ENCODE measurements at places on chromosomes 4 and X.

- DNase-seq: no peak
Measured at GRCh38 chr4:25215511-25215910, 18.3 kb upstream of the PI4K2B start.

DNA sequence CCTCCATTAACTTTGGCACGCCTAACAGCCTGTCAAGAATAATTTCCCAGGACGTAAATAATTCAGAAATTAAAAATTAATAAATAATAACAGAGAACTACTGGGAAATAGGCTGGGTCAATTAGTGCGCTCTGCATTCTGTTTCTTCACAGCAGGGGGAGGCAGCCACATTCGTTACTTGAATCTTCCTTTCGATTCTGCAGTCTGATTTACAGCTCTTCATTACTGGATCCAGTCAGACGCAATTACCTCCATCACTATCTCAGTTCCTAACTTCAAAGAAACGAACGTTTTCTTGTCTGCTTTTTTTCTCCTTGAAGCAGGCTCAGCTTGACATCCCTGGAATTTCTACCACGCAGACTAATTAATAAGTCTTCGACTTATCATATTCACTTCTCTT, 9.0 kb upstream of the RPL34 start:
- DNase-seq: no peak

- no peak for DNase-seq
Measured at GRCh38 chrX:10017872-10018271, 50.7 kb downstream of the CLDN34 start.

GRCh38 chr4:140106289-140106844, 47.6 kb downstream of the MAML3 start:
- DNase-seq: no peak

- no peak for DNase-seq
Measured at GRCh38 chr4:82913305-82913704, 12.8 kb downstream of the THAP9 start.

DNA sequence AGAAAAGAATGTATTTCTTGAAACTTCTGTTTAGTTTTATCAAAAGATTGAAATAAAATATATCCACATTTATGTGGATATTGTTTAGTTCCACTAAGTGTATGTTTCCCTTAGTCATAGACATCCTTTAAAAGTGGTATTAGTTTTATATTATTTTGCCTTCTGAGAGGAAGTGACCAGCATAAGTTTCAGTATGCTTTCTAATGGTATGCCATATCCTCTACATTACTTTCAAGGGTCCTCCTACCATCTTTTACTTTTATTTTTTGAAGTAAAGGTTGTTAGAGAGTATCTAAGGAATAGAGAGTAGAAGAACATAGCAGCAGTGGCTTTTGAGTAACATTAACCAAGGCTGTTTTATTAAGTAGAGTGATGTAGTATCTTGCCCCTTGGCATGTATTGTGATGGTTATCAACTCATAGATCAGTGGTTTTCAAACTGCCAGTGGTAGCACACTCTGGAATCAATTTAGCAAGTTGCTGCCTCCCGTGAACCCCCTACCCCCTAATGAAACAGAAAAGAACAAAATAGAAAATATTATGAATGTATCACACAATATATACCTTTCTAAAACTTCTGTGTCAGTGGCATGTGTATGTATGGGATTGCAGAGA, 44.8 kb downstream of the RBPJ start:
- no peak for DNase-seq

DNA sequence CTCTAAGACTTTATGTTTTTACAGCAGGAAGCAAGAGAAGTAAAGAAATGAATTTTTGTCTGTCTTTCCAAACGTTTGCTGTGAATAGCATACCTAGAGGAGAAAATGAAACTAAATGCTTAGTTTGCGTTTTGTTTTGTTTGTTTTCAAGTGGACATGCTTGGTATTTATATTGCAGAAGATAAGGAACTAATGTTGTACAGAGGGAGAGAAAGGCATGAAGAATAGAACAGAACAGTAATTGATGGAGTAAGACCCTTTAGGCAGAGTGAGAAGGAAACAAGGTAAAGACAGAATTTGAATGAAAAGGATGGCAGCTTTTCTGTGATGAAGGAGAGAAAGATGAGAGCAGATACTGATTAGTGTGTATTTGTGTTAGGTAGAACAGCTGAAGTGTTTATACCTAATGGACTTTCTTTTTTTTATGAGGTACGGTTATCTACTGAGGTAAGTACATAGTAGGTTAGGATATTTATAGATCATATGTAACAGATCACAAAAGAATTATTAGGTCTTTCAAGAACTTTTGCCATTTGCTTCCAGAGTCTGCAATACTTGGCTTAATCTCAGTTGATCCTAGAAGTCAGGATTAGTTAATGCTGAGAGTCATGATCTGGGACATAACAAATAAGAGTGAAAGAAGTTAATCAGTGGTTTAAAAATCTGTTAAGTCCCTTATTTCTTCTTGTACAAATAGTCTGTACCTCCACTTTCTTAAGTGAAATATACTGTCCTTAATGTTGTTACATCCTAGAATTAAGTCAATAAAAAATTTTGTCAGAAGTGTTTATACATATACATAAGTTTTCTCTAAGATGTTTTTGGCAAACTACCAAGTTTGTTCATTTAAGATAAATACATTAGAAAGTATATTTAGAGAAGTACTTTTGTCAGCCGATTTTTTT, 36.8 kb downstream of the FABP2 start:
- DNase-seq: no peak

DNA sequence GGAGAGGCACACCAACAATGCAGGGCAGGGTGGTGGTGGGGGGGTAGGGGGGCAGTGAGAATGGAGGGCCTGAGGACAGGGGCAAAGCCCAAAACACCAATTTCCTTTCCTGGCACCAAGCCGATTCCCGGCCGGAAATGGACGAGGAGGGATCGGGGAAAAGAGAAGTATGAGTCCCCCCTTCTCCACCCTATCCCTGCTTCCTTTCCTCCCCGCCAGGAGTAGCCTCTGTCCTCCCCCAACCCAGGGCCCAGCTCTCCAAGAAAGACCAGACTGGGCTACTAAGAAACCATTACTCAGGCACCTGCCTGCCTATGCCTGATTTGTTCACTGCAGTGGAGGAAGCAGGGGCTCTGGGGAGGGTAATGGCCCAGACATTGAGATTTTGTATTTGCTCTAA, 402 bp downstream of the CCDC120 start:
- DNase-seq: no peak

DNA sequence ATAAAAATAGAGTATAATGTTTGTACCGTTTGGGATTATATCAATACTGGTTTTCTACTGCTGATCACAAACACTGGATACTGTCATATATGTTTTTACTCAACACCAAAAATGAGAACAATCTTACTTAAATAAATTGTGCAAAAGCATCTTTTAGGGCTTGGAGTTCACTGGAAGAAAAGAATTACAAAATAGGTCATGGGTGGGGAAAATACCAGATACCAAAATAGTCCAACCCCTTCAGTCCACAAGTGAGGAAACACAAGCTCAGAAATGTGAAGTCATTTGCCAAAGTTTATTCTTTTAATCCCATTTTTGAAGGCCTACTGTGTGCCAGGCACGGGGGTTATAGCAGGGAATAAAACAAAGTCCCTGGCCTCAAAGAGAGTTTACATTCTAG, 64.4 kb downstream of the ADGRG2 start:
- no peak for DNase-seq

- DNase-seq: no peak
Measured at GRCh38 chr4:113560579-113560978, 201.0 kb downstream of the CAMK2D start.

GRCh38 chr4:152590179-152591031, 54.5 kb upstream of the FBXW7 start:
- no peak for DNase-seq

GRCh38 chrX:138756234-138756633, 44.7 kb upstream of the FGF13 start:
- DNase-seq: no peak

DNA sequence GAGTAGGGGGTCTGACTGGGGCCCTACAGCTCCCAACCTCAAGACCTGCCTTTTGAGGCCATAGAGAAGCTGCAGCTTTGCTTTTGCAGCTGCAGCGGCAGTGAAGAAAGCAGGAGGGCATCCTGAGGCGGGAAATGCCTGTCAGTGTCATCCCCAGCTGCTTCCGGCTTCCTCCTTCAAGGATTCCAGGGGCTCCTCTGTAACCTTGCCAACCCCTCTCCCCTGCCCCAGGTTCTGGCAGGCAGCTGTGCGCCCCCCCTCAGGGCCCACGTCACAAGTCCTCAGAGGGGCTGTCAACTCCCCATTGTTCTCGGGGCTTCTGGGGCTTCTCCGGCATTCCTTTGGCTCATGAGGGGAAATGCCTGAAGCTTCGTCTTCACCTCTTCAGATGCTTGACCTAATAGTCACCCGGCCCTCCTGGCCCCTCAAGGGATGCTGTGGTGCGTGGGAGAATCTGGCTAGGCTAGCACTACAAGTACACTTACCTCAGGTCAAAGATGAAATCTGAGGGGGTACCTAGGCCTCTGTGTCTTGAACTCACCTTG, 31.9 kb downstream of the APLN start:
- DNase-seq: no peak

DNA sequence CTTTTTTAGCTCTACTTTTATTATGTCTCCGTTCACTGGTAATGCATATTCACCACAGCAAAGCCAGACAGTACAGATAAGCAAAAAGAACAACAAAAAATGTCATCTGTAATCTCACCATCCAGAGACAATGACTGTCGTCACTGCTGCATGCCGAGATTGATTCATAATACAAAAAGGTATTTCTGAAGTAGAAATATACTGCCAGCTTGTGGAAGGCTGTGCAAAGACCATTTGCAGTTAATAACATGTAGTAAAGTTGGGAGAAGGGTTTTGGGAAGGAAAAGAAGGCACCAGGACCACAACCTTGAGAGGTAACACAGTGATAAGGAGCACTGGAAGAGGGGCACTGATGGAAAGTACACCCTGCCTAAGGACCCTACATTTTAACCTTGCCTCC, 223.0 kb upstream of the ZIC3 start:
- DNase-seq: no peak

GRCh38 chr4:45033676-45034419, 307.5 kb upstream of the GNPDA2 start:
- no peak for DNase-seq

DNA sequence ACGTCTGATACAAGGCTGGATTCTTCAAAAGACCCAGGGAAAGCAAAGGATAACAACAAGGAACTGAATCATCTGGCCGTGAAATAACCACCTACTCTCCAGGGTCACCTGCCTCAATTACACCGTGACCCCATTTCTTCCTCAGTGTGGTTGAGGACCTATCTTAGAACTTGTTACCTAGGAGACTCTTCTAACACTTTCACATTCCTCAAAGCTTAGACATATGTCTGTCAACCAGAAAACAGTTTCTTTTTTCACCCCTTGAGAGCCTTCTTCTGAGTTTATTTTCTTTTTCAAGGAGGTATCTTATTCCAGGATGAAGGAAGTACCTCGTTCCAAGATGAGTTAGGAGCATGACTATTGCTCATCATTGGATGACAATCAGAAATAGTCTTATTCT, 337.8 kb downstream of the ARHGAP24 start:
- no peak for DNase-seq

GRCh38 chr4:119643306-119644042, 14.9 kb upstream of the PDE5A start:
- DNase-seq: no peak

DNA sequence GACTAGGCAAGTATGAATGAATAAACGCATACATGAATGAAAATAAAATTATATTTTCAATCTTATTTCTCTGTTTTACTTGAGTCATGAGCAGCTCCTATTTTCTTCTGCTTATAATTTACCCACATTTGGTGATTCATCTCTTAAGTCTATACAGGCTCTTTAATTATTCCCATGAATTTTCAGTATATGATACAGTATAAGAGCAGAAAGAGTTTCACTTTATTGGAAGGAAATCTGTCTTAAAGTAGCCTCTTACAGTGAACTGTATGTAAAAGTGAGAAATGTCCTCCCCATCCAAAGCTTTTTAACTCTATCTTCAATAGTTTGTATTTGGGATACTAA, 50.8 kb downstream of the TMEM165 start:
- DNase-seq: no peak

DNA sequence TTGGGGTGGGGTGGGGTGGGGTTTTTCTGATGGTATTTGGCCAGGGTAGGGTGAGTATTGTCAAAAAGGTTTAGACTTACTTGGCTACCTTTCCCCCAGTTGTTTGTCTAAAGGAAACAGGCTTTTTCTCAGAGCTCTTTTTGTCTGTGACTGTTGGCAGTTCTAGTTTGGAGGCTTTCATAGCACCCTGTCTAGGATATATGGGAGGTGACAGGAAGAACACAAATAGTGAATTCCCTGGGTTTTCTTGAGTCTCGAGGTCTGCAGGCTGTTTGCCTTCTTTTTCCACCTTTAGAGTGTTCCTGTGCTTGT, 13.5 kb downstream of the RPS6KA3 start:
- no peak for DNase-seq

DNA sequence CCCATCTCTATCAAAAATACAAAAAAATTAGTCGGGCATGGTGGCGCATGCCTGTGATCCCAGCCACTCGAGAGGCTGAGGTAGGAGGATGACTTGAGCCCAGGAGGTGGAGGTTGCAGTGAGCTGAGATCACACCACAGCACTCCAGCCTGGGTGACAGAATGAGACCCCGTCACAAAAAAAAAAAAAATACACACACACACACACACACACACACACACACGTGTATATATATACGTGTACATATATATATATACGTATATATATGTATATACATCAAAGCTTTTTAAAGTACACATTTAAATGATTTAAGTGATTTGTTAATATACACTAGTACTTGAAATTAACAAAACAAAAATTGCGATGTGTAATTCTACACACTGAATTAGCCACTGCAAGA, 6.0 kb downstream of the FBXW7 start:
- DNase-seq: no peak

GRCh38 chr4:7358100-7358735, 76.5 kb downstream of the PSAPL1 start:
- no peak for DNase-seq

DNA sequence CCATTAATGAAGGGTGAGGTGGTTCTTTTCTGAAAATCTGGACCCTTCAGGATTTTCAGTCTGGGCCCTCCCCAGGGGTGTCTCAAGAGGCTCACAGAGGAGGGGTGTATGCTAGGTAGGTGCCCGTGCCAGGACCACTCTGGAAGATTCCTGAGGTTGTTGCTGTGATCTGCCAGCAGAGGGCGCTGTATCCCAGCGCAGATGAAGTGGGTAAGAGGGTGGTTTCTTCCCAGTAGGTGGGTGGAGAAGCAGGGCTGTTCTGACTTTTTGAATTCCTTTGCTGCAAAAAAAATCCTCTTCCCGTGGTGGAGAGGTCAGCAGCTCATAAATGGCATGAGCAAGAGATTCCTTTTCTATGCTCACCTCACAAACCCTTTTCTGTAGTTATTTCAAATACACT, 51.1 kb downstream of the SCML1 start:
- DNase-seq: no peak

- DNase-seq: no peak
Measured at GRCh38 chr4:1627417-1628313, 56.4 kb downstream of the FAM53A start.

- DNase-seq: no peak
Measured at GRCh38 chrX:38036466-38036865, 30.1 kb downstream of the SYTL5 start.

DNA sequence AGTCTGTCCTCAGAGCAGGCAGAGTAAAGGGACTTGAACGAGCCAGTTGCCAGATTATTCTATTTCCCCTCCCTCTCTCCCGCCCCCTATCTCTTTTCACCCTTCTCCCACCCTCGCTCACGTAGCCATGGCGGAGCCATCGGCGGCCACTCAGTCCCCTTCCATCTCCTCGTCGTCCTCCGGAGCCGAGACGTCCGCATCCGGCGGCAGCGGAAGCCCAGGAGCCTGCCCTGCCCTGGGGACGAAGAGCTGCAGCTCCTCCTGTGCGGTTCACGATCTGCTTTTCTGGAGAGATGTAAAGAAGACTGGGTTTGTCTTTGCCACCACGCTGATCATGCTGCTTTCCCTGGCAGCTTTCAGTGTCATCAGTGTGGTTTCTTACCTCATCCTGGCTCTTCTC, 106.2 kb upstream of the SMAD1 start:
- DNase-seq: no peak
